Stimulated activated CD4-positive, alpha-beta T cell treated with anti-CD3 and anti-CD28 coated beads, Interleukin-15, amount 100 ng/mL, for 1 hour (primary cell): ENCODE measurements at places on chromosomes 12 and 14.

DNA sequence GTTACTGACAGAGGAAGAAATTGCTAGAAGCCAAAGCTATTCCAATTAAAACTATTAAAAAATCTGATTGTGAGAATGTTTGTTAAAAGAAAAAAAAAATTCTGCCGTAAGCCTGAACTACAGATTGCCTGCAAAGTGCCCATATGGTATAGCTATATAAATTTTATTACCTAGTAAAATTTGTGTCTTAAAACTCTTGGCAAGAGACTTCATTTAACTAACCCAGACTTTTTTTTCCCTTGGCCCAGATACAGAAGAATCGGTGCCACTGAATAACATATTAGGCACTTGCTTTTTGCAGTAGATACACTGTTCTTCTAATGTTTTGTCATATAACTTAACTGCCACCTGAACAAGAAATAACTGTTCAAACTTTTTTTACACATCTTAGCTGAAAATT, 125.5 kb downstream of the RPS29 start:
- DNase-seq, result no peak

DNA sequence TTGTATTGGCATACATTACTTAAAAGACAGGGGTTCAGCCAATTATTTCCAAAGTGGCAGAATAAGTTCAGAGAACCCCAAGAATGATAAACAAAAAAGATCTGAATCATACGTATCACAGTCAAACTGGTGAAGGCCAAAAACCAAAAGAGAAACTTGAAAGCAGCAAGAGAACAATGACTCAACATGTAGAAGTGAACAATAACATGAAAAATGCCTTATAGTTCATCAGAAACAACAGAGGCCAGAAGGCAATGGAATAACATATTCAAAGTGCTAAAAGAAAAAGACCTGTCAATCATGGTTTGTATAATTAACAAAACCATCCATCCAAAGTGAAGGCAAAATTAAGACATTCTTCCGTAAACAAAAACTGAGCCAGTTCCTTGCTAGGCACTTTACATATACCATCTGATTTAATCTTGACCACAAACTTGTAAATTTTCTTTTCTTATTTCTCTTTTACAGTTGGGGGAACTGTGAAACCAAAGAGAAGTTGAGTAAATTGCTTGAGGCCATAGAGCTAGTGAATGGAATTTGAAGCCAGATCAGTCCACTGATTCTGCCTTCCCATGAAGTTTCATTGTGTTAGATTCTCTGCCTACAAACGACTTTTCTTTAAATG, 232.1 kb upstream of the SEL1L start:
- no peak for DNase-seq

DNA sequence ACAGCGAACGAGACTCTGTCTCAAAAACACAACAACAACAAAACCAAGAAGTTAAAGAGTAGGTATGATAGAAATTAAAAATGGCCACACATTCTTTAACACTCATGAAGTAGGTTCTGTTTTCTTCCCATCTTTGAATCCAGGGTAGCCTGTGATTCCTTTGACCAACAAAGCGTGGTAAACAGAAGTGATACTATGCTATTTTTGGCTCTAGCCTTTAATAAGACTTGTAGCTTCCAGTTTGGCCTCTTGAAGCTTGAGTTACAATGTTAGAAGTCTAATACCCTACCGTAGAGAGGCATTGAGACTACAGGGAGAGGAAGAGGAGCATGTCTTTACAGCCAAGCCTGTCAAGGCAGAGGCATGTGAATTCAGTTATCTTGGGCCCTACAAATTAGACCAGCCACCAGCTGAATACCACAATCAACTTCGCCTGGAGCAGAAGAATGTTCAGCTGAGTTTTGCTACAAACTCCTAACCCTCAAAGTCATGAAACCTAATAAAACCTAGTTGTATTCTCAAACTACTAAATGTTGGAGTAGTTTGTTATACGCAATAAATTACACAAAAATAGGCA, 4.9 kb upstream of the NEMF start:
- no peak for DNase-seq

- no peak for DNase-seq
Observed at GRCh38 chr14:71089971-71090370, 182.7 kb downstream of the PCNX1 start.

- DNase-seq, result no peak
Observed at GRCh38 chr12:98847242-98847641, 202.2 kb downstream of the APAF1 start.

GRCh38 chr14:76133103-76133502, 18.6 kb upstream of the GPATCH2L start:
- DNase-seq, result no peak

- no peak for DNase-seq
Observed at GRCh38 chr12:94621662-94622359, 28.5 kb downstream of the TMCC3 start.

GRCh38 chr14:101875727-101876554, 88.4 kb upstream of the DYNC1H1 start:
- no peak for DNase-seq

- DNase-seq, result no peak
Observed at GRCh38 chr12:49750027-49750995, 9.0 kb downstream of the TMBIM6 start.

DNA sequence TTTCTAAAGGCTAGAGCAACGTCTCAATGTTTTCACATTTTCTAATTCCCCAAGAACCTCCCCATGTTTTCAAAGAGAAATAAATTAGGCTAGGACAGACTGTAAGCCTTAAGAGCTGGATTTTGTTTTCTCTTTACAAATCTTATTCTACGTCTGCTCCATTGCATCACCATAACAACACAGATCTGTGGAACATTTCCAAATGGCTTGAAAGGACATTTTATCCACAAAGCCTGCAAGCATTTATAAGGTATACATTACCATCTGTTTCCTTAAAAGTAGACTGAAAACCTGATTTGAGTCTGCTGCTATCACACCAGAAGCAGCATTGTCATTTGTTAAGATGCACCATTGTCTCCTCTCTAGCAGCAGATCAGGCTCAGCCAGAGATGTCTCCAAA, 115.3 kb upstream of the PLEKHA5 start:
- no peak for DNase-seq

DNA sequence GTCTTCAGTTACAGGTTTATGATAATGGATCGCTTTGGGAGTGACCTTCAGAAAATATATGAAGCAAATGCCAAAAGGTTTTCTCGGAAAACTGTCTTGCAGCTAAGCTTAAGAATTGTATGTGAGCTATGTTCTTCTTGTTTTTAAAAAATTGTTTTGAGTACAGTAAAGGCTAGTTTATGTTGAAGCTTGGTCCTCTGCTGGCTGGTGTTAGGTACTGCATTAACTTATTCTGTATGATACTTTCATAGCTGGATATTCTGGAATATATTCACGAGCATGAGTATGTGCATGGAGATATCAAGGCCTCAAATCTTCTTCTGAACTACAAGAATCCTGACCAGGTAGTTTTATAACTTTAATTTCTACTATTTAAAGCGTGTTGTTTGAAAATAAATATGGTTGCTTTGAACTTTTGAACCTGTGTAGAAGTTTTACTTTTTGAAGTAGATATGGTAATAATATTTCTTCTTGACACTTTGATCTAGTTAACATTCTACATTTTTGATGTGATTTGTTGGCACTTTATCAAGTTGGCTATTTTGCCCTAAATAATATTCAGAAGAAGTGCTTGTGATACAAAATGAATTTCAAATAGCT, 55.7 kb downstream of the VRK1 start:
- no peak for DNase-seq

- no peak for DNase-seq
Observed at GRCh38 chr14:99258876-99259726, 12.9 kb downstream of the BCL11B start.

DNA sequence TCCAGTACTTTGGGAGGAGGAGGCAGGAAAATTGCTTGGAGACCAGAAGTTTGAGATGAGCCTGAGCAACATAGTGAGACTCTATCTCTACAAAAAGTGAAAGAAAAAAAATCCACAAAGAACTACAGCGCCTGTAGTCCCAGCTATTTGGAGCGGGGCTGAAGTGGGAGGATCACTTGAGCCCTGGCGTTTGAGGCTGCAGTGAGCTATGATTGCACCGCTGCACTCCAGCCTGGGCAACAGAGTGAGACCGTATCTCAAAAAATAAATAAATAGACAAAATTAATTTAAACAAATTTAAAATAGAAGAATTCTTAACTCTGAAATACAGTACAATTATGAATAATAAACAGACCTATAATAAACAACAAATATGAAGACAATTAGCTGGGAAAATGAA, 40.9 kb downstream of the ATL1 start:
- DNase-seq, result no peak

DNA sequence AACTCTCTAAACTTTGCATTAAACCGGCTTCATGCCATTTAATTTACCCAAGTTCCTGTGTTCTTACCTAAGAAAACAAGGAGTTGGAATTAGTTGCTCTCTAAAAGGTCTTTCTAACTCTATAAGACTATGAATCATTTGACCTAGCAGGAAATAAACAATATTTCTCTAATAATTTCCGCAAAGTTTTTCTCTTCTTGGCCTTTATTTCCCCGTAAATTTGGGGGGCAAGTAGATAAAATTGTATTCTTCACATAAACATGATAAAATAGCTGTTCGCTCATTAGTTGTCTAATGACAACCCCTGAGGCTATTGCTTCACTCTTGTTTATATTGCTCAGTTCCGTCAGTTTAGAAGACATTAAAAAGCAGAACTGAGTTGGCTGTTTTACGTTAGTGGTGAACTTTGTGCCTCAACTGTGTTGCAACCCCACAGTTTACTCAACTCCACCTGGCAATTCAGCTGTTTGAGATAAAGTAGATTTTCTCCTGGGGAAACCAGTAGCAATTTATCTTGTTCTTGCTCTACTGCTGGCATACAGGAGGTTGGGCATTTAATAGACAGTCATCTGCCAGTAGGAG, 74.7 kb downstream of the BTG1 start:
- DNase-seq, result no peak

GRCh38 chr14:68235011-68235410, 415.4 kb downstream of the RAD51B start:
- DNase-seq, result no peak

DNA sequence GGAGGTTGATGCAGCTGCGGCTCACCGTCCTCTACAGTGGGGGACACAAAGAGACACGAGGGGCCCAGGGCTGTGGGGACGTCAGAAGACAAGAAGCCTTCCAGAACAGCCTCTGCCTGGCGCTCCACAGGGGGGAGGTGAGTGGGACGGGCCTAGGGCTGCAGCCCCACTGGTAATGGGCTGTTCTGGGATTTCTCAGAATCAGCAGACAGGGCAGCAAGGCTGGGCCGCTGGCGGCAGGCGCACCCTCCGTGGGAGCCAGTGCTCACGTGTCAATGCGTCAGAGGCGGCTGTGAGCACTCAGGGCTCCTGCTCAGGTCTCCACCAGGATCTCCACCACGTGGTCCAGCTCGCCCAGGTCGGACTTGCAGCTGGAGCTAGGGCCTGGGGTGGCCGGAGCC, 10.0 kb downstream of the CDCA4 start:
- no peak for DNase-seq

DNA sequence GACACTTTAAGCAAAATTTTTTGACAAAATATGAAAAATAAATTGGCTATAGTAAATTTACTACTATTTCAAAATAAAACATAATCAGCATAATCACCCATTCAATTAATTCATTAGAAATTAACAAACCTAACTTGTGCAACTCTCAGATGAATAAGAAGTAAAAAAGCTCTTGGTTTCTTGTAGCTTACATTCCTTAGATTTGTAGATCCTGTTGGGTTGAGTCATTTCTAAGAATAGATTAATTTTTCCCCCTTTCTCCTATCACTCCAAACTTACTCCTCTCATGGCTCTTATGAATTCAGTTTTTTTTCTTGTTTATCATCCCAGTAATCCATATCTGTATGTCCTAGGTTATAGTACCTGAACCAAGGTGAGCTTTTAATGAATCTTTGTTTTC, 230.9 kb upstream of the LRIG3 start:
- DNase-seq, result no peak

DNA sequence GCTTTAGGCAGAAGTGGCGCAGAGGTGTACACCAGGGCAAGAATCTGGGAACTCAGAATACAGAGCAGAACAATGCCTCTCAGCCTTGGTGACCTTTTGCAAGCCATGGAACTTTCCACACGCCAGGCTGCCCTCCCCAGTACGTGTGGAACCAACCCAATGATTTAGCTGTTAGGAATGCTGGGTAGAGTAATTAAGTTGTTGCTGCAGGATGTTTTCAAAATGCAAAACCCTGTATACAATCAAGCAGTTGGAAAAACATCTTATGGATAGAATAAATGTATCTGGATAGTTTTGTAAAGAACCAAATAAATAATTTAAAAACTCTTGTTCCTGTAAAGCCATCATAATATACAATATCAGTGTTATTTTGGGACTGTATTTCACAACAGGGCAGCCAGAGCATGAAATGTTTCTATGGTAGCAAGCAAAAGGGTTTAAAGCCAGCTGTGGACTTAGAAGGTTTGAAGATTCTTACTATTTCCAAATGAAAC, 19.4 kb downstream of the PPP1R36 start:
- no peak for DNase-seq

DNA sequence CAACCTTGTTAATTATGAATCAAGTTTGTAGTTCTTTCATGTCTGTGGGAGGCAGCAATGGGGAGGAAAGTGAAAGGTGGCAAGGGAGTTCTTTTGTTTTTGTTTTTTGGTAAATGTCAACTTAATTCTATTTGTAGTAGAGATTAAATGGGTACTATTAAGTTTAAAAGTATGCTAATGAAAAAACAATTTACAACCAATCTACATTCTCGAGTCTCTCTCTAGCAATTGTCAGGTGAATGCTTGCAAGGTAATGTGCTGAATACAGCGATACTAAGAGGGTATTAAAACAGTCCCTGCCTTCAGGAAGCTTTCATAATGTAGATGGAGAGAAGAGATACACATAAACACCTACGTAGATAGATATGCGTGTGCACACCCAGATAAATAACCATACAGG, 1.6 kb upstream of the DACT1 start:
- DNase-seq, result no peak

DNA sequence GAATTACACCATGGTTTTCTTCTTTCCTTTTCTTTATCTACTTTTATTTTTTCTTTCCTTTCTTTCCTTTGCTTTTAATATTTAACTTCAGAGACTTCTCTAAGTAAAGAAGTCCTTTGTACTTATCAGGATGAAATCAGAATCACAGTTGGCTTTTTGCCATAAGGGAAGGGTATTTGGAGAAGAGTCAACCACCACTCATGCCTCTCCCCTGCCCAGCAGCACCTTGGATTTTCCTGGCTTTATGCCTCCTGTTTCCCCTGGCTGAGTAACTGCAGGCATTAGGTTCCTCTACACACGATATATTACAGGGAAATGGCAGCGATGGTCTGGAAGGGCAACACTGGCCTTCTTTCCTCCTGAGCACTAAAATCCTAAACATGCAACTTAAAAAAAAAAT, 266.4 kb upstream of the CAND1 start:
- no peak for DNase-seq
